ENCODE measurements at places on chromosomes 5 and 9.

- no peak for DNase-seq
Observed at GRCh38 chr5:73867345-73868335, 241.6 kb downstream of the ARHGEF28 start.

- no peak for DNase-seq
Observed at GRCh38 chr9:132035679-132036078, 44.0 kb downstream of the MED27 start.

GRCh38 chr9:129863059-129863690 is 27.9 kb downstream of the USP20 start:
- DNase-seq, result peak; percentile 12

DNA sequence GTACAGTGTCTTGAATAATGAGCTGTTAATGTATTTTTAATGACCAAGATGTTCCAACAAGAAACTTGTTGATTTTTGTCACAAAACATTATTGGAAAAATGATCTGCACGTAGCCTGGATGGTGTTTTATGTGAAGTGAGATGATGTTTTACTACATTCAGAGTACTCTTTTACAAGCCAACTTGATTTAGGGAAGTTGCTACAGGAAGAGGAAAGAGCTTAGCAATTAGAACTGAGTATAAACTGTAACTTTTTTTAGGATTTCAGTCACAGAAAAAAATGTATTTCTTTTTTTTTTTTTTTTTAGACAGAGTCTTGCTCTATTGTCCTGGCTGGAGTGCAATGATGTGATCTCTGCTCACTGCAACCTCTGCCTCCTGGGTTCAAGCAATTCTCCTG is 113.6 kb upstream of the ADRA1B start:
- no peak for DNase-seq

- no peak for DNase-seq
Observed at GRCh38 chr5:148558892-148559291, 95.4 kb downstream of the HTR4 start.

DNA sequence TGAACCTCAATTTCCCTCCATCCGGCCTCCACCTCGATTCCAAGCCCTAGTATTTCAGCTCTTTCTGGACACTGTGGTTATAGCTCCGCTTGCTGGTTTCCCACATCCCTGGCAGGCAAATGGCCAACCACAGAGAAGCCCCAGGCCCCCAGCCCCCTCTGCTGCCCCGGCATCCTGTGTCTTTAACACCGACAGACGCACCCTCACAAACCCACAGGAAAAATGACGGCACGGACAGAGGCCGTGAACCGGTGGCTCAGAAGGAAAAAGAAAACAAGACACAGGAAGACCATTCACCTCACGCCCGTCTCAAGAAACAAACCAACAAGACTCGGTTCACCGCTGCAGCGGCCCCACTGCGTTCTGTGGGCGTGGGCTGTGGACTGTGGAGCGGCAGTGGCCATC is 1.5 kb upstream of the CLIC3 start:
- no peak for DNase-seq

DNA sequence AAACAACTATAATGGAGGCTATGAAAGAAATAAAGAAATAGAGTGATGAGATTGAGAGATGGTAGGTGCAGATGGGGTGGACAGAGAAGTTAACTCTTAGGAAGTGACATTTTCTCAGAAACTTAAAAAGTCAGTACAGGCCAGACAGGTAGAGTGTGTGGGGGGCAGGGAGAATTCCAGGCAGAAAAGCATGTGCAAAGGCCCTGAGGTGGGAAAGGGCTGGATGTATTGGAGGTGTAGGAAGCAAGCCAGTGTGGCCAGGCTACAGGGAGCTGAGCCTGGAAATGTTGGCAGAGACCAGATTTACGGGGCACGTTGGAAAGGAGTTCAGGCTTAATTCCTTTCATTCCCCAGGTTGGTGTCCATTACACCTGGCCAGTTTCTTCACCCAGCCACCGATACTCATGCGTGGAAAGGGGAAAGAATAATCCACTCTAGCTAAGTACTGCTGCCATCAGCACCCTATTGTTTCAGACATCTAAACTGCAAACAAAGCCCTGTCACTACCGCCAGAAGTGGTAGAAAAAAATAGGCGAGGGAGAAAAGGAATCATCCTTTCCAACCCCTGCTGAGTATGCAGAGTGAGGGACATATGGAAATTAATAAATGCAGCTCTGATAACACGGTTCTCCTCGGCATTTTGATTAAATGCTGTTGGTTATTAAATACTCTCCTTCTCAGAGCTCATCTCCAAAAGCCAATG is 116.8 kb upstream of the GPR151 start:
- no peak for DNase-seq

GRCh38 chr5:119741691-119742090 is 112.3 kb downstream of the FAM170A start:
- DNase-seq, result no peak

- no peak for DNase-seq
Observed at GRCh38 chr5:154265197-154265773, 74.8 kb downstream of the GALNT10 start.

- no peak for DNase-seq
Observed at GRCh38 chr9:127263664-127264063, 910 bp upstream of the GARNL3 start.

DNA sequence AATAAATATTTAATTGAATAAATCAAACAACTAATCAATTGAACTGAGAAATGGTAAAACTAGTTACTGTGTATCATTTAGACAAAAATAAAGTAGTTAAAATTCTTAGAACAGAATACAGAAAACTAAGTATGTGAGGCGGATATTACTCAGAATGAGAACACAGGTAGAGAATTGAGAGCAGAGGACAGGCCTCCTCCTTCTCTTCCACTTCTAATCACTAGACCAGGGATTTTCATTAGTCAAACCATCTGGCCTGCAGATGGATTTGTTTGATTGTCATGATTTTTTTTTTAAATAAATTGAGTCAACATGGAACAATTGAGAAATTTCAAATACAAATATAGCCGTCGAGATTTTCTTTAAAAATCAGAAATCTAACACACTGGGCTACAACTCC is 198.6 kb upstream of the HMHB1 start:
- no peak for DNase-seq

GRCh38 chr5:55534436-55535198 is at the start of gene PLPP1:
Gene PLPP1, minus strand, starts transcription at chr5:55534964. Its CDS starts 335 bp downstream, at chr5:55534629.
- DNase-seq, result no peak

DNA sequence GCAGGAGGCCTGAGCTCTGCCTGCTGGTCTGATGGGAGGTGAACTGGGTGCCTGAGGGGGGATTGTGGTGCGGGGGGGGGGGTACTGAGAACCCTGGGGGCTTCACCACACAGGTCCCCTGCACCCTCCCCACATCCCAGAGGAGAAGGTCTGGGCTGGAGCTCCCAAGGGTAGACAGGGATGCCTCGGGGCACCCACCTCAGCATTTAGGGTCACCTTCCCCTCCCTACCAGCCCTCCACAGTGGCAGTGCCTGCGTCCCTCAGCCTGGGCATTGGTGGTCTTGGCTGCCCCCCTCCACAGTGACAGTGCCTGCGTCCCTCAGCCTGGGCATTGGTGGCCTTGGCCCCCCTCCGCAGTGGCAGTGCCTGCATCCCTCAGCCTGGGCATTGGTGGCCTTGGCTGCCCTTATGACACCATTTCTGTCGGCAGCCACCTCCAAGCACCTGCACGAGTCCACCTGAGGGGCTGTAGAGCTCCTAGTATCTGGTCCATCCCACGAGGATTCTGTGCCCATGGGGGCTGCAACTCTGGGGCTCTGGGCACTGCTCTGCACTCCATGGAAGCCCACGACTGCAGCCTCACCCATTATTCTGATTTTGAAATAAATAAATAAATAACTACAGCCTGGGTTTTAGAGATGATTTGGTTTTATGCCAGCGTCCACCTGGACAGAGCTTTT is 21.5 kb downstream of the NKD2 start:
- DNase-seq, result no peak

GRCh38 chr5:89083791-89084190 is 200.8 kb upstream of the MEF2C start:
- no peak for DNase-seq

DNA sequence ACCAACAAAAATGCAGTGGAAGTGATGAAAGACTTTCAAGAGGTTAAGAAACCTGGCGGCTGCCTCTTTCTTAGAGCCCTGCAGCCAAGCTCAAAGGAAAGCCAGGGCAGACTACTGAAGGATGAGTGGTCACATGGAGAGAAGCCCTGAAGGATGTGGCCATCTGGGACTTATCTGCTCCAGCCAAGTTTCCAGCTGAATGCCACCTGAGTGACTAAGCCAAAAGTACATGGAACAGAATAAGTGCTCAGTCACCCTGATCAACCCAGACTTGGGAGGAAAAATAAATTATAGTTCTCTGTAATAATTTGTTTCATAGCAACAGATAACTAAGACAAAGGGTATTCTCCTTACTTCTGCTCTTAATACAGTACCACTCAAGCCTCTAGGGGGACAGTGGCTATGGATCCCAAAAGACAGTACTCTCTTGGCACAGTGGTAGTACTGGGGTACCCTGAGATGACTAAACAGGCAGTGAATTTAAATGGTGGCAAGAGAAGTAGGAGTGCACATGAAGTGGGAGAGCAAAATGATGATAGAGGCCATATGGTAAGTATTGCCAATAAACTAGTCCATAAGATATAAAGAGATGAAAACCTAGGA is 182.3 kb downstream of the ELAVL2 start:
- no peak for DNase-seq

GRCh38 chr5:122319897-122320296 is 7.9 kb downstream of the SNCAIP start:
- no peak for DNase-seq

DNA sequence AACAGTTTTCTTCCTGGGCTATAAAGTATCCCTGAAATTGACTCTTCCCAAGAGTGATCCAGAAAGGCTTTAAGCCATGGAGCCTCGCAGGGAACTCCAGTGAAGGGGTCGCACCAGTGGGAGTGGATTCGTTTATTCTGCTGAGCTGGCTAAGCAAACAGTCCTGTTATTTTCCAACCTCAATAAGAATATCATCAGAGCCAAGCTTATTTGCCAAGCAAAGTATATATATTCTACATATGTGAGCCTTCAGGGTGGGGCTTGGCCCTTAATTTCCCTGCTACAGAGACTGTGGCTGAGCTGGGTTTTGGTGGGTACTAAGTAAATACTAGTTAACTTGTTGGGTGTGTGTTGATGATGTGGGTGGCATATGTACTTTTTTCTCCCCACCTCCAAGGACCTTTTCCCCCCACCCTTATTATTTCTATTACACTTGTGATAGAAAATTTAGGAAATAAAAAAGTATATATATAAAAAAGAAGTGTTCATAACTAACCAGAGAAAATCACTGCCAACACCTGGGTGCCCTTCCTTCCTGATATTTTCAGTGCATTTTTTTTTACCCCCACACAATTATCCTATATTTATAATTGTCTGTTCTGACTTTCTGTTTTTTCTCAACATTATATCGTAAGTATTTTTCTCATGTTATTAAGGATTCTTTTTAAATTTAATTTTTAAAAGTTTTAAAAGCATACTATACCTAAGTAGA is 5.3 kb downstream of the GSN start:
- no peak for DNase-seq

GRCh38 chr5:151130922-151131891 is 26.4 kb downstream of the ANXA6 start:
- DNase-seq, result no peak

GRCh38 chr9:87269296-87270176 is 228.1 kb upstream of the DAPK1 start:
- DNase-seq, result no peak

GRCh38 chr9:69831611-69832010 is 11.0 kb downstream of the CFAP95 start:
- DNase-seq, result no peak

GRCh38 chr9:137552022-137552768 is 516 bp downstream of the MRPL41 start:
- no peak for DNase-seq

Measured in epithelial cell of prostate (primary cell).